Caki2 (cell line): ENCODE measurements at places on chromosomes 16 and 17. TPM values are rescaled to one million over a fixed set of nuclear protein-coding genes. Genes with fewer than 3 reads are reported as not detected.

Gene SLC5A2
- total RNA-seq: not detected in 2 replicates

Gene TLCD3B
- total RNA-seq: 1.4 and 3.4 TPM in 2 replicates

Gene GH1
- total RNA-seq: not detected in 2 replicates

Gene KRTAP2-3
- not detected in 2 replicates for total RNA-seq

Gene SEPTIN12
- 0.78 TPM in 1 of 2 replicates, not detected in the other for total RNA-seq

Gene CNTNAP4
- not detected in 2 replicates for total RNA-seq

Gene MPDU1
- total RNA-seq: 96.4 and 130 TPM in 2 replicates

Gene RGS11
- 1.1 and 3.6 TPM in 2 replicates for total RNA-seq

GRCh38 chr17:3993493-3994220, 29.4 kb upstream of the ATP2A3 start:
- DNase-seq: no peak

GRCh38 chr16:69501956-69502745, 63.6 kb upstream of the NFAT5 start:
- peak; percentile 83 for DNase-seq

- DNase-seq: no peak
These were observed 48.0 kb upstream of the CDYL2 start for GRCh38 chr16:80852261-80852872.

- no peak for DNase-seq
These were observed 32.7 kb downstream of the LITAF start for GRCh38 chr16:11554053-11554452.

DNA sequence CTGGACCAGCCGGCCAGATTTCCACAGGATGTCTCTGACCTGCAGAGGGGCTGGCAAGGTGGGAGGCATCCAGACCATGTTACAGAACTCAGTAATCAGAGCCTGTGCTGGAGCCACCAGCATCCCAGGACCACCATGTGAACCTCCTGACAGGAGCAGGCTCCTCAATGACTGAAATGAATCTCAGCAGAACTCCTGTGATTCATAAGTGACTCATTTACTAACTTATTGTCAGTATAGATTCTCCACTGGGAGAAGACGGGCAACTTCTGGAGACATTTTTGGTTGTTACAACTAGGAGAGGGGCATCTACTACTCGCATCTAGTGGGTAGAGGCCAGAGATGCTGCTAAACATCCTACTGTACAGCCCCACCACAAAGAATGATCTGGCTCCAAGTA, 3.1 kb upstream of the WWOX start:
- DNase-seq: no peak

DNA sequence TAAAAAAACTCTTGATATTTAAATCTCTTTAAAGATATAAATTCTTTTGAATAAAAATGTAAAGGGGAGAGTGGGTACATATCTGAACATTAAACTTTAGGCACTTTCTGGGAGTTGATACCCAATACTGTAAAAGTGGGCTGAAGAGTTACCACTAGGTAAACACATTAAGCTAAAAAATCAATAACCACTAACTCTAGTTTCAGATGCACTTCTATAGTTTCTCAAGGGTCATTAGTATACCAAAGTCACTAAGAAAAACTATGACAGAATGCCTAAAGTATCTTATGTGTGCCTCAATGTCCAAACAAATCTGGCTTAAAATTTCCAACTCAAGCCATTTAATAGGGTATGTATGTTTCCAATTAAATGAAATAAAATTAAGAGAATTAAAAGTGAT, 13.1 kb upstream of the CFDP1 start:
- DNase-seq: no peak

DNA sequence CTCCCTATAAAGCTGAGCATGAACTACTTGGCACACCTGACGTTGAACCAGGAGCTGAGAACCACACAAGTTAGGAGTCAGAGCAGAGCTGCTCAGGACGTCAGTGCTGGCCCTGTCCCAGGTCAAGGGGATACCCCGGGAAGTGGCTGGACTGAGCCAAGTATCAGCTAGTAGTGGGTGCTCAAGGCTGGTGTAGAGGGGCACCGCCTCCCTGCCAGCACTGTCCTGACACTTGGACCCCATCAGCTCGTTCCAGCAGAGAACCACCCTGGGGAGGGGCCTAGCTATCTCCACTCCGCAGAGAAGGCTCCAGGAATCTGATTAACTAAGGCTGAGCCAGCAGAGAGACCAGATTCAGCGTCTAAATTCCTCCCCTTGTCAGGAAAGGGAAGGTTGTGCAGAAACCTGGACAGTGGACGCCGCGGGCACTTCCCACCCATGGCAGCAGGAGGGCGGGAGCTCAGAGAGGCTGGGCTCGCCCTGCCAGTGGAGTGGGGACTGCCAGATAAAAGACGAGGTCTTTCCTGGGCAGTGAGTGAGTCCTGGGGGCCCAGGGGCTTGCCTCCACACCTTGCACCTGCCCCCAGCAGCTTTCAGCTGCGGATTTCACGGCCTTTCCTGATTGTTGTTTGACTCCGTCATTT, 21.0 kb downstream of the C16orf90 start:
- no peak for DNase-seq

DNA sequence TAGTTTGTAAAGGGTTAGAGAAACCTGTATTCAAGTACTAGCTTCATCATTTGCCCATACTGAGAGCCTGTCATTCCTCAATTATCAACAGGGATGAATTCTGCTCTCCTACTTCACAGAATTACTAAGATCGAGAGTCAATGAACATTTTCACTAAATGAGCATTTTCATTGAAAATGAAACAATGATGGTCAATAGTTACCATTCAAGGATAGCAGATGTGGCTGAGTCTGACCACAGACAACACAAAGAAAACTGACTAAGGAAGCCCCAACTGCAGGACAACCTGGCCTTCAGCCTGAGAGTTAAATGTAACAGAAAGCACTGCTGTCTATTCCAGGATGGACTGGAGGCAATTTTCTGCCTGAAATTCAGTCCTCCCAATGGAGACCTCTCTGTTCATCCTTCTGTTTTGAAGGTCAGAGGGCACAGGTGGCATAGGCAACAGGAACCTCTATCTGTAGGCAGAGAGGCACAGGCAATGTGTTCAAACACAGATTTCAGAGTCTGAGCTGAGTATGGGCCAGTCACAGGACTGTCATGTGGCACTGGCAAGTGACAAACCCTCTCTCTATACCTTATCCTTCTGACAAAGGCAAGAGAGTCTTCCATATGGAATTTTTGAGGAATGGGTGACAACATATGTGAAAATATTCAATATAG, 19.5 kb downstream of the TRAF4 start:
- no peak for DNase-seq

- no peak for DNase-seq
These were observed 6.3 kb downstream of the G6PC1 start for GRCh38 chr17:42906772-42907446.

DNA sequence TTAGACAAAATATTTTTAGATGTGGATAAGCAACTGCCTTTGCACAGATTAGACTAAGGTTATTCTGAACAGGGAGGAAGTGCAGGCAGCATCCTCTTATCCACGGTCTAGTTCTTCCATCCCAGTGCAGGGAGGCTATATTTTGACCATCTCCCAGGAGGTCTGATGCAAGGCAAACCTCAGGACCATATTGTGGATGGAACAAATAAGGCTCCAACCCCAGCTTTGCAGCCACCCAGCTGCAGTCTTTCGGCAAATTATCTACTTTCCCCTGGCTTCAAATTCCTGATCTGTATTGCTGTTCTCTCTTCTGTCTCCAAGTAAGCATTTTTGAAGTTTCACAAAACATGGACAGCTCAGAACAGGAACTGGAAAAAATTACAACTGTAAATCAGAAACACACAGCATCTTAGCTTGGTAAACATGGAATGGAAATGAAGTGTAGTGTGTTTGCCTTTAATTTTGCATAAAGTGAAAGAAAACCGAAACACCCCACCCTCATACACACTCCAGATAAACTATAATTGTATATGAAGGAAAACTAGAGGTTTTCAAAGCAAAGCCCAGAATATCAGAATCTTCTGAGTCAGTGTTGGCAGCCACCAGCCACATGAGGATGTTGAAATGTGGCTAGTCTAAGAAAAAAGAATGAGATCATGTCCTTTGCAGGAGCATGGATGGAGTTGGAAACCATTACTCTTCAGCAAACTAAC, 33.5 kb upstream of the MON1B start:
- no peak for DNase-seq

DNA sequence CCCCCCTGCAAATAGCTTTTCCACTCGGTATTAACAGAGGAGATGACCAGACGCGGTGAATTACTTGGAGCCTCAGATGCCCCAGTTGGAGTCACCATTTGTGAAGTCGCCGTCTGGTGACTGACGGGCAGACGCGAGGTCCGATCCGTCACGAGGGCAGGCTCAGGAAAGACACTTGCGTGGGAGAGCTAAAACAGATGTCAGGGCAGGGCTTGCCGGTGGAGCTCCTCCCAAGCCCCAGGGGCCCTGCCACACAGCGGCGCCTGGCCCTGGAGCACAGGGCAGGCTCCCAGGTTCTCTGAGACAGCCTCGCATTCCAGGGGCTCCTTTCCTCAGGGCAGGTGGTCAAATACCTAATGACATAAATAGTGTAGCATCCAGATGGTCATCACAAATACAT, 348.3 kb downstream of the C16orf95 start:
- DNase-seq: no peak

DNA sequence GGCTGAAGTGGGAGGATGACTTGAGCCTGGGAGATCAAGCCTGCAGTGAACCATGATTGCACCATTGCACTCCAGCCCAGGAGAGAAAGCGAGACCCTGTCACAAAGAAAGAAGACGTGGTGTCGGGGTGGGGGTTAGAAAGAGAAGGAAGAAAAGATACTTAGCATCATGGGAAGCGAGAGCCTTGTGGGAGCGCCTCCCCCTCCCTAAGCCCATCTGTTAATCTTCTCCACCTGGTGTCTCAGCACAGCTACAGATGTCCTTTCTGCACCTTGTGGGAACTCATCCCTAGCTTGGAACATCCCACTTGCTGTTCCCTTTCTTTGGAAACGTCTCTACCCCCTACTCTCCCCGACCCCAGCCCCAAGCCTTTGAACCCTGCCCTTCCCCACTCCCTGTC, 6.0 kb downstream of the ZNF688 start:
- DNase-seq: no peak

- DNase-seq: no peak
These were observed 40.8 kb upstream of the ENDOV start for GRCh38 chr17:80374039-80374731.

DNA sequence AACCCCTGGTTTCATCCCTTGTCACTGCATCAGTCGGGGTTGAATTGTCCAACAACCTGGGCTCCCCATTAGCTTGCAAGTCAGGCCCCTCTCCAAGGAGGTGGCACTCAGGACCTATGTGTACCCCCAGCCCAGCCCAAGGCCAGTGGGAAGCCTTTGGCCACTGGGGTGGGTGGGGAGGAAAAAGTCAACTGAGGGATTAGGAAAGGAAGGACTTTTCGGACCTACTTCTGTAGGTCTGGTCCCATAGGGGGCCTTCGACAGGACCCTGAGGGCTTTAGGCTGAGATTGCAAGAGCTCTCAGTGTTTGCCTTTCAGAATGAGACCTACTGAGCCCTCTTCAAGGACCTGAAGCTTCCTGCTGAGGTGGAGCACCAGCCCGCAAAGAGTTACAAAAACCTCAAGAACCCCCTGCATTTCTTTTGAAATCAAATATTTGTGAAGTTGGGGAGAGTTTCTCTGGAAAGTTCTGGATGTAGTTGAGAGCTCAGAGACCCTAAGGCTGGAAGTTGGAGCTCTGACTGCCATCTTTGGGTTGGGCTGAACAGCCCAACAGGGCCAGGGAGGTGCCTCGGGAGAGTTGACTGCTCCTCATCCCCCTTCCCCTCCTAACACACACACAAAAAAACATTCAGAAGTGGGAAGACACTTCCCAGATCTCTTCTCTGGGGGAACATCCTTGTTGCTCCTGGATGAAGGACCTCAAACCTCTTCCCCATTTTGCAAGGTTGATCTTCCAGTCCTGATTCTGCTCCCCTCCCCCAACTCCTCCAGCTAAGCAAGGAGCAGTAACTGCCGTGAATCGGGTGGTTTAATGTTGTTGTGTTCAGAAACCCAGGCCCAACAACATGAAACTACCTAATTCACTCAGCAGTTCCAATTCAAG, 5.8 kb upstream of the HOXB9 start:
- no peak for DNase-seq

DNA sequence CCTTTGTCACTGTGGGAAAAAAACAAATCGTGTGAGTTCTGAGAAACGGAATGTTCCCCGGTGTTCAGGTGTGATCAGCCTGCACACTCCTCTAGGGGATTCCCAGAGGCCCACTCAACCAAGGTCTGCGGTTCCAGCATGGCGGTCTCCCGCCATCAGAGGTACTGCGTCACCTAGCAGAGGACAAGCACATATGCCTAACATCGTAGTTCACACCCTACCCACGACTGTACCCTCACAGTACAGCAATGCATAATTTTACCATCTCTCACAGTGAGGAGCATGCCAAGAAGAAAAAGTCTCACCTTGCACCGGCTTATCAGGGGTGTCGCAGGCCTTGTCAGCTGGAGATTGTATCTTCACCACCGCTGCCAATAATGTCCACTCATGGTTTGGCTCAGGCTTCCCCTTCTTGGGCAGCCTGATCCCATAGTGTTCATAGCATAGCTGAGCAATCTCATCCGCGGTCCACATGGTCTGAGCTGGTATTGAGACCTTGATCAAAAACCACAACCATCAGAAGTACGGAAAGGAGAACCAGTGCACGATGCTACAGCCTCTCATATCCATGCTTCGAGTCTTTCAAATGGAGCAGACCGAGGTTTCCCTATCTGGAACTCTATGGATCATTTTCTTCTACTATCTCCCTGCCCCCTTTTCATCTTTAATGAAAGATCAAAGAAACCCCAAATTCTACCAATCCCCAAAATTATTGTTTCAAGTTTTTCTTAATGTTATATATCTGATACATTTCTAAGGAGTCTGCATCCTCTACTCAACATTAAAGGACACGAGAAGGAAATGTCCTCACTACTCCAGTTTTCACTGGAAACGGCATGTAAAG, 2.5 kb downstream of the ADAT1 start:
- DNase-seq: no peak

- peak; percentile 62 for DNase-seq
These were observed 1.1 kb downstream of the SPECC1 start for GRCh38 chr17:20010099-20010863.

GRCh38 chr16:4091240-4092012, 24.8 kb downstream of the ADCY9 start:
- no peak for DNase-seq

DNA sequence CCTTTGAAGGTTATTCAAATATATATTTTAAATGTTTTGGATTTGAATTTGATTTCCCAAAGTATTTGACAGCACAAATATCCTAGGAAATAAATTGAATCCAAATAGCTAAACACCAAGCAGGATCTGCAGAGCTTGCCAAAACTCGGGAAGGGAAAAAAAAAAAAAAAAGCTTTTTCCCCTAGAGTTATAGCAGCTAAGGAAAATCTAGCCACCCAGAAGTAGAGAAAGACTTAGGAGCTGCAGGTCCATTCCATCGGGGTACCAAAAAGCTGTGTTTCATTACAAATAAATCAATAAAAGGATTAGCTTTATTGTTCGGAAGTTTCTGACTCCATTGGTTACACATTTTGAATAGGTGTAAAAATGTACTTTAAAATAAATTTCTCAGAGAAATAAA, 19.3 kb downstream of the HSF5 start:
- DNase-seq: no peak

GRCh38 chr17:69042308-69042707, 18.4 kb downstream of the ABCA9 start:
- no peak for DNase-seq

- DNase-seq: peak; percentile 15
These were observed 20.3 kb downstream of the HASPIN start for GRCh38 chr17:3744014-3744413.
